ENCODE measurements at places on chromosomes 1 and 21. TPM values are rescaled to one million over a fixed set of nuclear protein-coding genes. Genes with fewer than 3 reads are reported as not detected.
A peak's percentile ranks its signal among the peaks of the same experiment; 100 is the strongest.

- no peak for DNase-seq
Measured at GRCh38 chr21:36446301-36446700, 33.6 kb downstream of the CLDN14 start.

- DNase-seq, result no peak
Measured at GRCh38 chr1:59194621-59195020, 102.3 kb upstream of the FGGY start.

DNA sequence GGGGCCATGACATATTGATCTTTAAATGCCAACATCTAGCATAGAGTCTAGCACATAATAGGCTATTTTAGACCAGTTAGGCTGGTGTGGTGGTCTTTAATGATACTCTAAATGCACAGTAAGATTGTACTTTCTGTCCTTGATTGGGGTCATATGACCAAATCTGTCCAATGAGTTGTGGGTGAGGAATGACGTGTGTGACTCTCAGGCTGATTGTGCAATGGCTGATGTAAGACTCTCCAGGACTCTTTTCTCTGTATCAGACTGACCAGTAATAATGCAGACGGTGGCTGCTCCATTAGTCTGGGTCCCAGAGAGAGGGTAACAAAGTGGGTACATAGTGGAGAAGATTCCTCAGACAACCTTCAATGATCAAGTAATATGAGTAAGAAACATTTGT, 541.6 kb upstream of the CAMK1G start:
- DNase-seq, result no peak

GRCh38 chr1:232556351-232556750, 73.6 kb downstream of the SIPA1L2 start:
- no peak for DNase-seq

DNA sequence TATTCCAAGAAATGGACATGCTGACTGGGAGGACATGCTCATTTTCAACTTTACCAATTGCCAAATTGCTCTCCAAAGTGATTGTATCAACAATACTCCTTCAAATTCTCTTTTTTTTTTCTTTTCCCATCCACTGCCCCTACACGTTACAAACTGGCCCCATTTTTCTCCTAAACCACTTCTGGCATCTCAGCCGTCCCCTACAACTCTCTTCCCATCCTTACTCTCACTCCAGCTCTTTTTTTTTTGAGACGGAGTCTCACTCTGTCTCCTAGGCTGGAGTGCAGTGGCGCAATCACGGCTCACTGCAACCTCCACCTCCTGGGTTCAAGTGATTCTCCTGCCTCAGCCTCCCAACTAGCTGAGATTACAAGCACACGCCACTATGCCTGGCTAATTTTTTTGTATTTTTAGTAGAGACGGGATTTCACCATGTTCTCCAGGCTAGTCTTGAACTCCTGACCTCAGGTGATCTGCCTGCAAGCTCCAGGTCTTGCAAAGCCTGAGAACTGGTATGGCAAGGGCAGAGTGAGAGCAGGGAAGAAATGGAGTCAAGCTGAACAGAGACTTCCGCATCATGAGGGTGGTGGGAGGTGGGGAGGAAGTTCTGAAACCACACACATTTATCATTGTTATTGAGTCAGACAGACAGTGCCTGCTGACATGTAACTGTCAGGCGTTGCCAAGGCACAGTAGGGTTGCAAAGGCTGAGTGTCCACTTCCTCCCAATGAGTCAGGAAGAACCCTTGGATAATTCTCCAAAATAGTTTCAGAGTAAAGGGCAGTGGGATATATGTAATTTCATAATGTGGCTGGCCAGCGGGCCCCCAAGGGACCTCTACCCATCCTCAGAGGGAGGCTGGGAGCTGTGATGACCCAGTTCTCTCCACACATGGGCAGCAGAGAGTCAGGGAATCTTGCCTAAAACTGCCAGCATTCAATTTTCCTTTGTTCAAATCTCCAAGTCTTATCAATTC, 17.4 kb downstream of the CELA3A start:
- DNase-seq, result no peak

- DNase-seq, result no peak
Measured at GRCh38 chr1:247614625-247615024, 9.2 kb downstream of the OR2G3 start.

DNA sequence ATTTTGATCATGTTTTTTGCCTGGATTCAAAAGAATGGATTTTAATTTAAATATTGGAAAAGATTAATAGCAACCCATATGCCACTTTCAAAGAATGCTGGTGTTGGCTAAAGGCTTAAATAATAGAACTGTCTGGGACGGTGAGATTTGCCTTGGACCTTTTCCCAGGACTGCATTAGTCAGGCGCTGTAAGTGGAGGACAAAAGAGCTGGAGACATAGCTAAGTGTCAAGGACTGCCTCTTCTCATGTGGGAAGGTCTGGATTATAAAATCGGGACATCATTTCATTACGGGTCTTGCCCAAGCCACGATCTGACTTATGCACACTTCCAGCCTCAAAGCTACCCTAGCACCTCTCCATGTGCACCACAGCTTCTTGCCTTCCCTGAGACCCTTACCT, 458.5 kb upstream of the DEPDC1 start:
- DNase-seq, result no peak

GRCh38 chr1:29195881-29196291, 14.2 kb upstream of the SRSF4 start:
- DNase-seq, result no peak

DNA sequence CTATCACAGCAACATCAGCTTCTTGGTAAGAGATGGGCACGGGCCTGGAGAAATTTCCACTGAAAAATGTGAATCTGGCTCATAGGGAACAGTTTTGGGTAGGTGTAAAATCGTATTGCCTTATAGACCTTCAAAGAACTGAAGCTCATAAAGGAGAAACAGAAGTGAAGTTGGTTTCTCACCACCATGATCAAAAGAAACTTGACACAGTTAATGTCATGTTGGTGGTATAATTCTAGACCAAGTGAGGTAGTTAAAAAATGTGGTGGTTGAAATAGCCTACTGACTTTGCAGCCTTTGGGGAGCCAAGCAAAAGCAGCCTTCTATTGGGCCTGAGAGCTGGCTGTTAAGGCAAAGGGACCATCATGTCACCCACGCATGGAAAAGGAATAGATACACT, 8.9 kb downstream of the CD1D start:
- DNase-seq, result no peak

DNA sequence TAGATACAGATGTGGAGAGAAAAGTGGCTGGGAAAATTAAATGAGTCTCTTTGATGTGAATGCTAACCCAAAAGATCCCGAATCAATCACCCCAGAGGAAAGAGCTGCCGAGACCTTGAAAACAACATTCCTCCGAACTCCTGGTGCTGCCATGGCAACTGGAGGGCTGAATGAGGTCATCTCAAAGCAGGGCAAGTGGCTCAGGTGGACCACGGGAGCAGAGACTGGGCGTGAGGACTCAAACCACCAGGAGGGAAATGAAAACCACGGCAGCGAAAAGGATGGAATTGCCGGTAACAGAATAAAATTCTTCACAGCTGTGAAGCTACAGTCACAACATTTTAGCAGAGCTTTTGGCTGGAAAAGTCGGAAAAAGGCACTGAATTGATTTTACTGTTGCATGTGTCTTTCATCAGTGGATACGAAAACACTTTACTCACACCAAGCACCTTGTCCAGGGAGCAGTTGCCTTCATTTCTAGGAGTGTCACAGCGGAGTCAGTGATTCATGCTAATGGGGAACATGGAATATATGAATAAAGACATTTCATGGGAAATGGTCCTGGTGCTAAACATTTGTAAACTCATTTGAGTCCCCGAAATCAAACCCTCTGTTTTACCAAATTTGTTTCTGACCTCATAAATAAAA, 23.2 kb upstream of the BECN2 start:
- DNase-seq, result peak; percentile 84

DNA sequence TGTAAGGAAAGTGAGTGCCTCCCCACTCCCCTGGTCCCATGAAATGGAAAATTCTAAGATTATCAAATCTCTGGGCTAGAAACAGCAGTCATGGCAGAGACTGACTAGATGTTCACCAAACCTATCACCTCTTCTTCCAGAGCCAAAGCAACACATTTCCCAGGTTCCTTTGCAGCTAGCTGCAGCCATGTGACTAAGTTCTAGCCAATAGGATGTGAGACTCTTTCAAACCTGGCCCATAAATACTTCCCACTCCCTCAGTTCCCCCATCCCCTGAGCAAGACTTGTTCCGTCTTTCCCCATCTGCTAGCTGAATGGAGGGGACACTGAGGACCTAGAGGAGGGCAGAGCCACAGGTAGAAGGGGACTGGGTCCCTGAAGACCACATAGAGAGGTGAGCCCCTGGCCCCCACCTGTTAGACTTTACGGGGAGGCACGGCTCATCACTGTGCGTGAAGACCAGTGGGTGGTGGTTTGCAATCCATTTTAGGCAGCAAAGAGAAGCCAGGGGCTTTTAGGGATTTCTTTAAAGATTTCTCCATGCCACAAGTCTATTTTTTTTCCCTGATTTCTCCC, 17.2 kb downstream of the FAM43B start:
- DNase-seq, result no peak

GRCh38 chr1:66489972-66490601, 43.9 kb upstream of the SGIP1 start:
- no peak for DNase-seq

DNA sequence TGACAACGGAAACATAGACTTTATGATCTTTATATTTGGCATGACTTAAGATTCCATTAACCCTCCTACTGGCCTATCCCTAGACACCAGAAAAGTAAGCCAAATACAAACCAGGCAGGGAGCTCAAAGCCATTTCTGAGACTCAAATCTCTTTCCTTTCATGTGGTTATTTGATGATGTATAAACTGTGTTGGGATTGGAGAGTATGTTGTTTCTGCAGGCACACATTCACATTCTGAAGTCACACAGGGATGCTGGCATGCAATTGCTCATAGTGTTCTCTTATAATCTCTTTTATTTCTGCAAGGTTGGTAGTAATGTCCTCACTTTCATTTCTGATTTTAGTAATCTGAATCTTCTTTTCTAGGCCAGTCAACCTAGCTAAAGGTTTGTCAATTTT, 5.8 kb downstream of the ZMYND12 start:
- DNase-seq, result no peak

GRCh38 chr1:202278751-202279150, 63.0 kb downstream of the UBE2T start:
- no peak for DNase-seq

- DNase-seq, result no peak
Measured at GRCh38 chr21:28885853-28886177, 106.9 kb downstream of the LTN1 start.

GRCh38 chr1:37718901-37719571, 26.7 kb downstream of the CDCA8 start:
- DNase-seq, result no peak

- DNase-seq, result no peak
Measured at GRCh38 chr1:233261206-233261605, 34.3 kb downstream of the PCNX2 start.

DNA sequence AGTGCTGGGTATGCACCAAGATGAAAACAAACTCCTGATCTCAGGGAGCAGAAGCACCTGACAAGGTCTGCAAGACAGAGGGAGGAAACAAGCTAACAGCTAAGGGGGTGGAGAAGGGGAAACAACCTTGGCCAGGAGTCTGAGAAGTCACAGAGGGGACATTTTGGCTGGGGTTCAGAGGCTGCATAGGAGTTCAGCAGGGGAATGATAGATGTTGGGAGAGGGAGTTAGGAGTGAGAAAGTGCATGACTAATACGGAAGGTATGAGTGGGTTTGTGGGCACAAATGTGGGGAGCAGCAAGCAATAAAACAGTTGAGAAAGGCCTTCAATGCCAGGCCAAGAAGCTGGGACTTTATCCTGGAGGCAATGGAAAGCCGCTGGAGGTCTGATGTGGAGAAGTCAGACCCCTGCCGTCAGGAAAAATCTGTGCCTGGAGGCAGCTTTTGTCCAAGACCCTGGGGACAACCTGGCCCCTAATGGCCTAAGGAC, 16.4 kb downstream of the EPHA2 start:
- DNase-seq, result no peak

GRCh38 chr1:61332796-61333195, 250.4 kb downstream of the NFIA start:
- no peak for DNase-seq

DNA sequence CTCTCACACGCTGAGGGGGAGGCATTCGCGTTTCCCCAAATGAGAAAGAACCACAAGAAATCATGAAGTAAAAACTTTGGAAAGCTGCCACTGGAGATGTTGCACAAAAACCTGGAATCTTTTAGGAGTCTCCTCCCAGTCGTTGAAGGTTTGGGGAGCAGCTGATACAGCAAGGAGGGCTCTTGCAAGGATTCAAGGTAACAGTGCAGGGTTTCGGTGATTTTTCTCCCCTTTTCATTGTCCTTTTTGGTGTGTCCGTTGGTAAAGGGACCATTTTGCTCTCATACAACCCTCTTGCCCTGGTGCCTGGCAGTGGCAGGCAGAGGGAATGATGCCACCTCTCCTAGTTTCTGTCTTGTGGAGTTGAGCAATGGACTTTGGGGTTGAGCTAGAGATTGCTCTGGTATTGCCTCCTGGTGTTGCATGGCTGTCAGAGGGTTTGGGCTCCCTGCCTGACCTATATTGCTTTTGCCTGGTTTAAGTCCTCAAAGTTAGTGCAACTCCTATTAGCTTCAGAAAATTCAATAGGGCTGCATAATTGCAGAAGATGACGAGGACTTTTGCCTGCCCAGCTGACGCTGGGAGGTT, 872 bp downstream of the BRINP2 start:
- no peak for DNase-seq

- DNase-seq, result no peak
Measured at GRCh38 chr1:913491-914130, 10.1 kb upstream of the SAMD11 start.

DNA sequence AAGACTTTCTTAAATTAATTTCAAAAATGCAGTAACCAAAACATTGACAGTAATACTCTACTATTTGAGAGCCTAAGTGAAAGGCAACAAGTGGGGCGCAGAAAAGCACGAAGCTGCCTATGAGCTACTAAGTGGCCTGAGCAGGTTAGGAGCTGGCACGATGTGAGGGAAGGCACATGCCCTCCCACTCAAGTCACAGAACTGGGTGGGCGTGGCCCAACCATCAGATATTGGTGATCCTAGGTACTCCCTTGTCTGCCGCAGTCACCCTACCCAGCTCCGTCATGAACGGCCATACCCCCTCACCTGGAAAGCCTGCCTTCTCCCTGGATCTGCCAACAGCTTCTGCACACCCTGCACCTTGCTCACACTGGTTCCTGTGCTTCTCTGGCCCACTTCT, 40.8 kb downstream of the SSBP3 start:
- no peak for DNase-seq

GRCh38 chr1:202193614-202194327, at the start of gene LGR6:
LGR6 (plus strand) TSS chr1:202193799; CDS start chr1:202193990, 191 bp downstream.
- DNase-seq, result no peak

Gene AMY2B
- 54.5 TPM for total RNA-seq

Gene LCE1F
- total RNA-seq, result not detected

Gene TMPRSS15
- total RNA-seq, result 0.18 TPM

Gene ECM1
- total RNA-seq, result 1.9 TPM

Gene C1QB
- 7.0 TPM for total RNA-seq

Gene FCRL2
- total RNA-seq, result not detected

Gene NTNG1
- 16.8 TPM for total RNA-seq

Gene ANGPTL1
- 0.82 TPM for total RNA-seq

Gene SYT2
- 13.2 TPM for total RNA-seq

Gene ALX3
- not detected for total RNA-seq

Gene PRDM16
- total RNA-seq, result 5.0 TPM

Gene NPR1
- 0.91 TPM for total RNA-seq

Gene BGLAP
- total RNA-seq, result 0.73 TPM

Gene PLXNA2
- total RNA-seq, result 45.1 TPM

Gene KCNJ9
- total RNA-seq, result 12.0 TPM

Data from cerebellum (tissue), 4 donors.